Ascending aorta (tissue), 2 donors: ENCODE measurements at places on chromosomes 11 and 22. TPM values are rescaled to one million over a fixed set of nuclear protein-coding genes. Genes with fewer than 3 reads are reported as not detected.

GRCh38 chr11:75721852-75722668 is 4.4 kb downstream of the MOGAT2 start:
- no peak for DNase-seq

- no peak for DNase-seq
Observed at GRCh38 chr11:17992916-17993315, 19.9 kb downstream of the SERGEF start.

- no peak for DNase-seq
Observed at GRCh38 chr11:75505916-75506692, 19.6 kb downstream of the GDPD5 start.

The GGTLC2 gene
- not detected for total RNA-seq

The LMO1 gene
- not detected for total RNA-seq

The CABP7 gene
- not detected for total RNA-seq

The OR51B5 gene
- not detected for total RNA-seq
